Stimulated activated CD4-positive, alpha-beta T cell treated with anti-CD3 and anti-CD28 coated beads, Interleukin-4, amount 100 ng/mL, for 1 hour (primary cell): ENCODE measurements at places on chromosomes 2 and 18.

DNA sequence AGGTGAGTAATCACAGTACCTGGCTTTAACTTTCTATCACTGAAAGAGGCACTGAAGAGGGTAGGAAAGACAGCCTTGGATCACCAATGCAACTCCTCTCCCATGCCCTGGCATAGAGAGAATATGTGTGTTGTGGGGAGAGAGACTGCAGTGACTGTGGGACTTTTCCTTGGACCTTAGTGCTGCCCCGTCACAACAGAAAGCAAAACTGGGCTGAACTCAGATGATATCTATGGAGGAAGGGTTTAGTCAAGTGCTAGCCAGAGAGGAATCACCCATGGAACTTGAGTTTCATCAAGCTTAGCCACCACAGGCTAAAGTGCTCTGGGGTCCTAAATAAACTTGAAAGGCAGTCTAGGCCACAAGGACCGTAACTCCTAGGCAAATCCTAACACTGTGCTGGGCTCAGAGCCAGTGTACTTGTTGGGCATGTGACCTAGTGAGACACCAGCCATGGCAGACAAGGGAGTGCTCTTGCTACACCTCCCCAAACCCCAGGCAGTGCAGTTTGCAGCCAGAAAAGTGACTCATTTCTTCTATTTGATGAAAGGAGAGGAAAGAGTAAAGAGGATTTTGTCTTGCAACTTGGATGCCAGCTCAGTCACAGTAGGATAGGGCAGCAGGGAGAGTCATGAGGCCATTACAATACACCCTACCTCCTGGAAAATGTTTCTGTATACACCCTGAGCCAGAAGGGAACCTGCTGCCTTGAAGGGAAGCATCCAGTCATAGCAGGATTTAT lies 105.8 kb upstream of the SPOPL start:
- DNase-seq: no peak

GRCh38 chr2:113967272-113967671 lies 77.4 kb downstream of the ACTR3 start:
- DNase-seq: no peak

DNA sequence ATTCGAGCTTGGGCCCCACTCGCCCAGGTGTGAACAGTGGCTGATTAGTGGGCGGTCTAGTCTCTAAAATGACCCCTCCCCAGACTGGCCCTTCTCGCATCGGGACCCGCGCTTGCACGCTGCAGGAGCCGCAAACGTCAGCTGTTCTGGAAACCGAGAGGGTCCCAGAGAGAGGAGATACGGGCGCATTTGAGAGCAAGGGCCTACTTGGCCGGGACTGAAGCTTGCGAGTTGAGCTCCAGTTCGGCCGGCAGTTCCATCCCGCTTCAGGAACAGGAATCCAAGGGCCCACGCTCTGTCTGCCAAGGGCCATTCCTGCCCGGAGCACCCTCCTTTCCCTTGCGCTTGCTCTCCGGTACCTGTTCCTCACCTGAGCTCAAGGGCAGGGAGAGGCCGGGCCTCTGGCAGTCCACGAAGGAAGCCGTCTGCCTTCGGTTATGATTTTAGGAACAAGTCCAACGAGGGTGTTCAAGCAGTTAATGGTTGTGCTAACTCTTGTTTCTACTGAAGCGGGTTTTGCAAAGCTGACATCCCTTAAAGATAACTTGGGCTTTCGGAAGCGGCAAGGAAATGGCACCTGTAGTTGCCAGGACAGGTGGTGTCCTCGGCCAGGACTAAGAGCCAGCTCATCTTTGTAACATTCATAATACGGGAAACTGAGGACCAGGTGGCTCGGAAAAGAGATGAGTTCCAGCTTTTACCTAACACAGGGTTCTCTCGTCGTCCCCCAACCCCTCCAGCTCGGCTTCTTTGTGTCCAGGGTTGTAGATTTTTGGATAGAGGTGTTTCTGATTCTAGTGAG lies 3.9 kb upstream of the DLX1 start:
- no peak for DNase-seq

DNA sequence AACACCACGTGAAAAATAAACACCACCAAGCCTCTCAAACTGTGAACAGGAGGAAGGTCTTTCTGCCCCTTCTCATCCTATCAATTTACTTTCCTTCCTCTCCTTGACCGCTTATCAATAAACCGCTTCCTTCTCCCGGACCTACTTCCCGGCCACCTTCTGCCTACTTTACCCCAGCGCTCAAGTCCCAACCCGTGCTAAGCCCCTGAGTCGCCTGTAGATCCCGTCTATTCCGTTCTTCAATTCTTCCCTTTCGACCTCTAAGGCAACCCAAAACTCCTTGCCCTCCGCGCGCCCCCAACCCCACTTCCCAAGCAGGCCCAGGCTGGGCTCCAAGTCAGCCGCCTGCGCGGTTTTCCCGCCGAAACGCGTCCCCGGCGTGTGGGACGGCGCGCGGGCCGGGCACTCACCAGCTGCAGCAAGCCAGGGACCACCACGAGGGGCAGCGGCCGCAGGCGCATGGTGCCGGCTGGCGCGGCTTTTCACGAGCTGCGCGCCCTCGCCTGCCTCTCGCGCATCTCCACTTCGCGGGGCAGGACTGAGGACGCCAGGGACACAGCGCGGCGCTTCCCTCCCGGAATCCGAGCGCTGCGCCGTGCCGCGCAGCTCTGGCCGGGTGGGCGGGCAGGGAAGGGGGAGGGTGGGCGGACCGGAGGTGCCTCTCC lies at the start of gene NXPH2:
Gene NXPH2 (minus strand): TSS at position 610 of the 665 bp plus-strand sequence. CDS start 149 bp downstream, at position 461.
- no peak for DNase-seq

DNA sequence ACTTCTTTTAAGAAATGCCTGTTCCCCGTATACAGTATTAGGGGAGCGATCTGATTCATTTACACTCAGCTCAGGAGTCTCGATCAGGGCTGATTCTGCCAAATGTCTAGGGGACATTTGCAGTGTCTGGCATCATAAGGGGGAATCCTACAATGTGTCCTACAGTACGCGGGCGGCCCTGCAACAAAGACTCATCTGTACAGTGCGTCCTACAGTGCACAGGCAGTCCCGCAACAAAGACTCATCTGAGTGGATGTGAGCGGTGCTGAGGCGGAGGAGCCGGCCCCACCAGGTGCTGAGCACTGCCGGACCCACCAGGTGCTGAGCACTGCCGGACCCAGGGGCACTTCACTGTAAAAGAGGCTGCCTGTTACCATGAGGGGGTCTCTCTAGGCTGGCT lies 102.5 kb downstream of the FAM210A start:
- DNase-seq: no peak

DNA sequence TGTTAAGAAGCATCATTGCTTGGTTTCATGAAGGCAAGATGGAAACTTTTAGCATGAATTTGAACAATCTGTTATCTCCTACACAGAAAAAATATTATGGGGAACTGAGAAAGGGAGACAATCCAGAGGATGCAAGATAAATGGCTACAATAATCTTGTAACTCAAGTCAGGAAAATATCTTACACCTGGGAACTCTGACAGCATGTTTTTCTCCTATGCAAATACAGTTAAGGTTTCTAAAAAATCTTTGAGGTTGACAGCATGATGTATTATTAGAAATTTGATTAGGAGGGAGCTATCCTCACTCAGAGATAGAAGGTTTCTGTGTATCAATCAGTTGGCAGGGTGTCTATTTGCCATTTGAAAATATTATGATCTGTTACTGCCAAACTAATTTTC lies 75.6 kb downstream of the GPD2 start:
- DNase-seq: no peak

DNA sequence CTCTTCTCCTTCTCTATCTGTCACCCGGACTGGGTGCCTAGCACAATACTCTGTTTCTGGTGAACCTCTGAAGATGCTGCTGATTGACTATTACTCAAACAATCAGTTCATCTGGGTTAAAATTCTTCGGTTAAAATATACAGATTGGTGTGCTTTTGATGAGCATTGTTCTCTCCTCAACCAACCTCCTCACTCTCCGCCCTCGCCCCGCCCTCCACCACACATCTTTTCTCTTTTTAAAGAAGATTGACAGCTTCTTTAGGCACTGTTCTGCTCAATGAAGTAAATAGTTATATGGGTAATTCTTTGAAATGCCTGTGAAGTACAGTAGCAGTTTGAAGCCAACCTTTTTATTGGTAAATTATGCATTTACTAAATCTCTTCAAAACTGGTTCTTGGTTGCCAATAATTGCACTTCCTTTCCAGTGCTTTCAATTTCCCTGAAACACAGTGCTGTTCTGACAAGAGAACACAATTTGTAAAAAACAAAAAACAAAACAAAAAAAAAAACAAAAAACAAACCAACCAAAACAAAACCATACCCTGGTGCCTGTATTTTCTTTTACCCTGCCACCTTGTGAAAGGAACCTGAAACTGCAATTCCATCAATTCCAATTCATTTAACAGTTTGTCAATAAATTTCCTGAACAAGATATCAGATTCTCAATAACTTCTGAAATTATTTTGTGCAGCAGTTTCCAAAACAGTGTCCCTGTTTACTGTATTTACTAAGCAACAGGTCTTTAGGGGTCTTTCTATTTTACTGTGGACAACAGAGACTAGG lies 188.6 kb downstream of the LRP1B start:
- DNase-seq: no peak

- no peak for DNase-seq
Observed at GRCh38 chr2:74721316-74721715, 67.3 kb downstream of the SEMA4F start.

- no peak for DNase-seq
Observed at GRCh38 chr2:143545059-143545948, 416.1 kb downstream of the ARHGAP15 start.

GRCh38 chr2:31268344-31268743 lies 34.4 kb downstream of the EHD3 start:
- no peak for DNase-seq

DNA sequence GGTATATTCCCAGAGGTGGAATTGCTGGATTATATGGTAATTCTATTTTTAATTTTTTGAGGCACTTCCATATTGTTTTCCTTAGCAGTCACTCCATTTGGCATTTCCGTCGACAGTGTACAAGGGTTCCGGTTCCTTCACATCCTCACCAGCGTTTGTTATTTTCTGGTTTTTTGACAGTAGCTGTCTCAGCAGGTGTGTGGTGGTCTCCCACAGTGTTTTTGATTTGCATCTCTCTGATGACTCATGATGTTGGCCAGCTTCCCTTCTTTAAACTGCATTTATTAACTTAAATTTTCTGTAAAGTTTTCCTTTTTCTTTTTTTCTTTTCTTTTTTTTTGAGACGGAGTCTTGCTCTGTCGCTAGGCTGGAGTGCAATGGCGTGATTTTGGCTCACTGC lies 19.7 kb downstream of the SH3BP4 start:
- no peak for DNase-seq

DNA sequence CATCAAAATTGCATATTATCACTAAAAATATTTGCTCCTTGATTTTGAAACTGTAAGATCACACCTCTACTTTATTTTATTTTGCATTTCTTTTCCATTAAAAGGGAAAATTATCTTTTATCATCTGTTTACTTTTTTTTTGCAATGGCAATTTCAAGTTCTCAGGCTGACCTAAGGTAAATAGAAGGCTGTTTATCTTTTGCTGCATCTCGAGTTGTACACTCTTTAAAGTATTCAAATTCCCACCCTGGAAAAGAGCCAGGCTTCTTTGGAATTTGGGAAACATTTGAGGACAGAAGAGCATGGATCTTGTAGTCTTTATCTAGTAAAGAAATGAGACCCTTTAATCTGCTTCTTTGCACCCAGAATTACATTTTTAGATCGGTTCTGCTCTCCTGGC lies 645.7 kb downstream of the SLC4A3 start:
- no peak for DNase-seq

- no peak for DNase-seq
Observed at GRCh38 chr2:237540223-237540775, 26.1 kb upstream of the PRLH start.

DNA sequence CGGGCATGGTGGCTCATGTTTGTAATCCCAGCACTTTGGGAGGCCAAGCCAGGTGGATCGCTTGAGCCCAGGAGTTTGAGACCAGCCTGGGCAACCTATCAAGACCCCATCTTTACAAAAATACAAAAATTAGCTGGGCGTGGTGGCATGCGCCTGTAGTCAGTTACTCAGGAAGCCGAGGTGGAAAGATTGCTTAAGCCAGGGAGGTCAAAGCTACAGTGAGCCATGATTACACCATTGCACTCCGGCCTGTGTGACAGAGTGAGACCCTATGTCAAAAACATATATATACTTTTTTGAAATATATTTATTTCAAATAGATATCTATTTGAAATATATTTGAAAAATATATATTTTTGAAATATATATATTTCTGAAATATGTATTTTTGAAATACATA lies 10.9 kb downstream of the OSBPL1A start:
- DNase-seq: no peak

DNA sequence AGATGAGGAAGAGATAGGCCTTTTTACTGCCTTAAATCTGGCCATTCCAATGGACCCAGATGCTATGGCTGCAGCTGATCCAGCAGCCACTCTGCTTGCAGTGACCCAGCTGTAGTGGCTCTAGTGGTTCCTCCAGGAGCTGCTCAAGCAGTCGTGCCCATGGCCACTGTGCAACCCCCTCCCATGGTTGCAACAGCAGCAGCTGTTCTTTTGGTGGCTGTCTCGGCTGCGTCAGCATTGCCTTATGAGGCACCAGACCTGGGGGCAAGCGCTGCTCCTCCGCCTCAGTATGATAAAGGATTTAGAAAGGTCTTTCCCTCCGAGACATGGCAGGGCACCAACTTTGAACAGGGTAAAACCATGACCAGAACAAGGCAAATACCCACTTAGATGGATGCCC lies 384.9 kb upstream of the DCC start:
- DNase-seq: no peak

- DNase-seq: no peak
Observed at GRCh38 chr2:168189835-168190569, 57.4 kb downstream of the STK39 start.

GRCh38 chr2:182621810-182622209 lies 94.2 kb upstream of the DNAJC10 start:
- no peak for DNase-seq

GRCh38 chr2:176579608-176580007 lies 310.4 kb downstream of the MTX2 start:
- DNase-seq: no peak

- DNase-seq: no peak
Observed at GRCh38 chr18:27372386-27372785, 187.3 kb upstream of the CHST9 start.

DNA sequence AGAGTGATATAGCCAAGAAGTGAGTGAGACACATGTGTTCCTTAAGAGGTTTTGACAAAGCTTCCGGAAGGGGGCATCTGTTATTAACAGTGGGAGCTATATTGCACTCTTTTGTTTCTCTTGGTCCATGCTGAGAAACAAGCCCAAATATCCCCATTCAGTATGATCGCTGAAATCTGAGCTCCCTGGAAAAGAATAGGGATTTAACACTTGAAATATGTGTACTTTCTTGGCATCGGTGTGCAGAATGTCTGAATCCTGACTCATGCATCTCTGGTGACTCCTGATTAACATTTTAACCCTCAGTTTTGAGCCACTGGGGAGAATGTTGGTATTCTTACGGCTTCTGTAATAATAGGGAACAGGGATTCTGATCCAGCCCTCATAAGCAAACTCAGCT lies 448.1 kb downstream of the TSN start:
- DNase-seq: no peak

DNA sequence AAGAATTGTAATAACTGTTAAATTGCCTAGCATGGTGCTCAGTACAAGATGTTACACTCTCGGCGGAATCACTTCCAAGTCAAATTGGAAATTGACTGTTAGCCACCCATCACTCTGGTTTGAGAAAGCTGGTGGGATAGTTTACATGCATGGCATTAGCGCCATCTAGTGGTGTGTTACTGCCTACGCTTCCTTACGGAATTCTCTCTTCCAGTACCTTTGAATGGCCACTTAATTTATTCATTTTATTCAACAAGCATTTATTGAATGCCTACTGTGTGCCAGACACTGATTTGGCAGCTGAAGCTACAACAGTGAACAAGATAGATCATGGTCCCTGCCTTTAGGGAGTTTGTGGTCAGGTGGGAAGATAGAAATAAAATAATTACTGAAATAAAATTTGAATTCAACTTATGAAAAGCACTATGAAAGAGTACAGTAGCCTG lies 171.2 kb downstream of the TMEM247 start:
- DNase-seq: peak; percentile 53
